Ovary (tissue), 10 donors: ENCODE measurements at places on chromosomes 6 and 20. TPM values are rescaled to one million over a fixed set of nuclear protein-coding genes. Genes with fewer than 3 reads are reported as not detected.
A peak's percentile ranks its signal among the peaks of the same experiment; 100 is the strongest.

DNA sequence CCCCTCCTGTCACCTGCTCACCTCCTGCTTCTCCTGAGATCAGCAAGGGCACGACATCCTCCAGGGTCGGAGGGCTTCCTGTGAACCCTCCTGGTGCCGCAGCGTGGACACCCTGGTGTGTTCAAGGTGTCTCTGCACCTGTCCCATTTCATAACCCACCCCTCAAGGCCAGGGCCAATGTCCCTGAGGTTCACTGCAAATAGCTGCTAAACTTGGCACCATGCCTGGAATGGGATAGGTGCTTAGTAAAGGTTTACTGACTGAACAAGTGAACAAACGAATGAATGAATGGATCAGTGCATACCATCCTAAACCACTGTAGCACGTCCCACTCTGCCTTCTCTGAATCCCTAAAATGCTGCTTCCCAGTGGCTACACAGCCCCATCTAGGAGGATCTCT lies 35.0 kb downstream of the SIRPA start:
- H3K36me3 ChIP-seq = no peaks in the 10 kb centered on the region
- no peaks in the 10 kb centered on the region for H3K27me3 ChIP-seq
- H3K27ac ChIP-seq = no peak overlapping the region
- no peak for DNase-seq
- H3K4me1 ChIP-seq = peaks cover 4% of the 10 kb centered on the region
- H3K4me3 ChIP-seq = no peak overlapping the region

- no peaks in the 10 kb centered on the region for H3K27me3 ChIP-seq
- H3K4me3 ChIP-seq = no peak overlapping the region
- peaks cover 2% of the 10 kb centered on the region for H3K4me1 ChIP-seq
- H3K27ac ChIP-seq = no peak overlapping the region
- H3K36me3 ChIP-seq = no peaks in the 10 kb centered on the region
Observed at GRCh38 chr6:154353626-154354025, 3.0 kb downstream of the IPCEF1 start.

DNA sequence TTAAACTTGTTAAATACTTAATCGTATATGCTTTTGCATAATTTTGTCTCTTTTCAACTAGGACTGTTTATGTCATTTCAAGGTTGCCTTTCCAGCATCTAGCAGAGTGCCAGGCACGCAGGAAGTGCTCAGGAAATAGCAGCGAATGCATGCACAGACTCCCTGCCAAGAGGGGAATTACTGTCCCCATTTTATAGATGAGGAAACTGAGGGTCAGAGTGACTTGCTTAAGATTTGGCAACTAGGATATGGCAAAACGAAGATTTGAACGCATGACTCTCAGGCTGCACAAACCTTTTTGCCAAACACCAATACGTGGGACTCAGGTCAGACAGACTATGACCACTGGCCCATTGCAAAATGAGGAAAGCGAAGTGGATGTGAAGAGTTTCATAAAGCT lies 22.5 kb downstream of the EYA2 start:
- no peak overlapping the region for H3K4me3 ChIP-seq
- DNase-seq = no peak
- no peaks in the 10 kb centered on the region for H3K4me1 ChIP-seq
- no peaks in the 10 kb centered on the region for H3K36me3 ChIP-seq
- no peaks in the 10 kb centered on the region for H3K27me3 ChIP-seq

RUNX2 gene
- 3.3 TPM for total RNA-seq

- peaks cover 8% of the 10 kb centered on the region for H3K4me1 ChIP-seq
- H3K4me3 ChIP-seq = no peak overlapping the region
- H3K36me3 ChIP-seq = no peaks in the 10 kb centered on the region
- no peak for DNase-seq
- H3K27ac ChIP-seq = no peak overlapping the region
Observed at GRCh38 chr6:160038479-160038878, 69.6 kb downstream of the IGF2R start.

DNA sequence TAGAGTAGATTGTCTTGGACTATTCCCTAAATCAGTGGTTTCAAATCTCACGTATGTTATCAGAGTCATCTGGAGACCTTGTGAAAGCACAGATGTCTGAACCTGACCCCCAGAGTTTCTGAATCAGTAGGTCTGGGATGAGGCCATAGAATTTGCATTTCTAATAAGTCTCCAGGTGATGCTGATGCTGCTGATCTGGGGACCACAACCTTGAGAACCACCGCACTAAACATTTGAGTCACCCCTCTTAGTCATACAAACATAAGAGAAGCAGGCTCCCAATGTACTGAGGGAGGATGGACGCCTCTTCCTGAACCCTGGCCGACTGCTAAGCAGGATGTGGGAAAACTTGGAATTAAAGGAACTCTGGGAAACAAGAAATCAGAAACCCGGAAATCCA lies 187.8 kb upstream of the PRDM1 start:
- DNase-seq = no peak
- H3K27me3 ChIP-seq = no peaks in the 10 kb centered on the region
- no peak overlapping the region for H3K4me3 ChIP-seq
- H3K27ac ChIP-seq = no peak overlapping the region
- peaks cover 13% of the 10 kb centered on the region for H3K4me1 ChIP-seq

DNA sequence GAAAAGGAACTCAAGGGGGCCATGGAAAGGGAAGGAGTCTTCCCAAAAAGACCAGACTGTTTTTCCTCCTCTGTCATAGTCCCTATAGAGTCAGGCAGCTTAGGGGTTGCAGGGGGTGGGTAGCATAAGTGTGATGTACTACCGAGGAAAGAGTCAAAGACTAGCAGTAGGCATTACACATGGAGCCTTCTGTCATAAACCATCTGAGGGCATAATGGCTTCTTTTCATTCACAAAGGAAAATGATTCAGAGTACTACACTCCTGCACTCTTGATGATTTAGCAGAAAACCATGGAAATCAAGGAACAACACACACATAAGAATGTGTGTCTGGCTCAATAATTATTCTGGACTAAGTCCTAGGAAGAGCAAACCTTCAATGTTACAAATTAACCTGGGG lies 14.9 kb downstream of the PLN start:
- H3K27ac ChIP-seq = no peak overlapping the region
- no peak for DNase-seq
- H3K4me1 ChIP-seq = peaks cover 1% of the 10 kb centered on the region
- no peaks in the 10 kb centered on the region for H3K27me3 ChIP-seq

GRCh38 chr6:27096834-27097511 lies 150.5 kb upstream of the PRSS16 start:
- peak overlapping the region; percentile 15 for H3K4me3 ChIP-seq
- no peak overlapping the region for H3K27ac ChIP-seq
- H3K36me3 ChIP-seq = no peaks in the 10 kb centered on the region
- no peaks in the 10 kb centered on the region for H3K27me3 ChIP-seq

- no peaks in the 10 kb centered on the region for H3K4me1 ChIP-seq
- no peaks in the 10 kb centered on the region for H3K36me3 ChIP-seq
- H3K27me3 ChIP-seq = no peaks in the 10 kb centered on the region
Observed at GRCh38 chr6:2744209-2744771, 6.4 kb downstream of the MYLK4 start.

GRCh38 chr6:73768558-73768957 lies 72.6 kb downstream of the CD109 start:
- no peak for DNase-seq
- no peaks in the 10 kb centered on the region for H3K27me3 ChIP-seq
- H3K4me3 ChIP-seq = no peak overlapping the region
- no peak overlapping the region for H3K27ac ChIP-seq
- no peaks in the 10 kb centered on the region for H3K36me3 ChIP-seq

- no peak overlapping the region for H3K27ac ChIP-seq
- DNase-seq = no peak
- no peaks in the 10 kb centered on the region for H3K4me1 ChIP-seq
Observed at GRCh38 chr6:40877362-40877761, 161.7 kb downstream of the UNC5CL start.

DNA sequence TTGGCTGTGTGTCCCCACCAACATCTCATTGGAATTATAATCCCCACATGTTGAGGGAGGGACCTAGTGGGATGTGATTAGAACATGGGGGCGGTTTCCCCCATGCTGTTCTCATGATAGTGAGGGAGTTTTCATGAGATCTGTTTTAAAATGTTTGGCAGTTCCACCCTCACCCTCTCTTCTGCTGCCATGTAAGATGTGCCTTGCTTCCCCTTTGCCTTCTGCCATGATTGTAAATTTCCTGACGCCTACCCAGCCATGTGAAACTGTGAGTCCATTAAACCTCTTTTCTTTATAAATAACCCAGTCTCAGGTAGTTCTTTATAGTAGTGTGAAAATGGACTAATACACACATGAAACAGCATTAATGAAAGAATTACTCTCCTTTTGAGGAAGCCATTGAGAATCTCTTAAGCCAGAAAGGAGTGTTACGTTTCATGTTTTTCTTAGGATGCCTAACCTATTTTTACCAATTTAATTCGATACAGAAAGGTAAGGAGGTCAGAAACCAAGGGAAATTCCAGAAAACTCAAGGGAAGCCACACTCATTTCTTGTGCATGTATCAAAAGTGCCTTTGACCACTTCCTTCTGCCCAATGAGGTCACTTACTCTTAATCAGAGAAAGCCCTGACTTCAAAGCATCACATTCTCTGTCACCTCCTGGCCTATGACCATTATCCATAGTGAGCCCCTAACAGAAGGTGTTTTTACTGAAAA lies 24.7 kb upstream of the HINT3 start:
- H3K27me3 ChIP-seq = no peaks in the 10 kb centered on the region
- no peak for DNase-seq
- H3K36me3 ChIP-seq = no peaks in the 10 kb centered on the region
- no peaks in the 10 kb centered on the region for H3K4me1 ChIP-seq
- H3K27ac ChIP-seq = no peak overlapping the region

GRCh38 chr6:71248306-71248765 lies 40.3 kb upstream of the OGFRL1 start:
- no peak overlapping the region for H3K4me3 ChIP-seq
- DNase-seq = no peak
- no peaks in the 10 kb centered on the region for H3K36me3 ChIP-seq
- no peak overlapping the region for H3K27ac ChIP-seq
- H3K27me3 ChIP-seq = no peaks in the 10 kb centered on the region

- no peak for DNase-seq
- no peaks in the 10 kb centered on the region for H3K4me1 ChIP-seq
- H3K4me3 ChIP-seq = no peak overlapping the region
- no peaks in the 10 kb centered on the region for H3K27me3 ChIP-seq
- no peak overlapping the region for H3K27ac ChIP-seq
Observed at GRCh38 chr6:142913511-142914047, 31.4 kb downstream of the HIVEP2 start.

DNA sequence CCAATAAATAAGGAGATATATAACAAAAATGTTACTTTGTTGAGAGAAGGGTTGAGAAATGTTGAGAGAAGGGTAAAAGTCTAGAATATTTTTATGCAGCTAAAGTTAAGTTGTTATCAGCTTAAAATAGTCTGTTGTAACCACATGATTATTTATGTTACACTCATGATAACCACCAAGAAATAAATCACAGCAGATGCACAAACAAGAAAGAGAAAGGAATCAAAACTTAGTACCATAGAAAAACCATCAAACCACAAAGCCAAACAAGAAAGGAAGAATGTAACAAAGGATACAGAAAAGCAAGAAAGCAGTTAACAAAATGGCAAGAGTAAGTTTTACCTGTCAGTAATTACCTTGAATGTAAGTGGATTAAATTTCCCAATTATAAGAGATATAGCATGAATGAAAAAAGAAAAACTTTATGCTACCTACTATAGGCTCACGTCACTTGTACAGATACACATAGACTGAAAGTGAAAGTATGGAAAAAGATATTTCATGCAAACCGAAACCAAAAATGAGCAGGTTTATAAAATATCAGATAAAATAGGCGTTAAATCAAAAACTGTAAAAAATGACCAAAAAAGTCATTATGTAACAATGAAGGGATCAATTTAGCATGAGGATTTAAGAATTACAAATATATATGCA lies 93.6 kb downstream of the STXBP5 start:
- no peak overlapping the region for H3K27ac ChIP-seq
- H3K27me3 ChIP-seq = no peaks in the 10 kb centered on the region
- DNase-seq = no peak
- no peak overlapping the region for H3K4me3 ChIP-seq
- H3K36me3 ChIP-seq = no peaks in the 10 kb centered on the region
- H3K4me1 ChIP-seq = no peaks in the 10 kb centered on the region

DNA sequence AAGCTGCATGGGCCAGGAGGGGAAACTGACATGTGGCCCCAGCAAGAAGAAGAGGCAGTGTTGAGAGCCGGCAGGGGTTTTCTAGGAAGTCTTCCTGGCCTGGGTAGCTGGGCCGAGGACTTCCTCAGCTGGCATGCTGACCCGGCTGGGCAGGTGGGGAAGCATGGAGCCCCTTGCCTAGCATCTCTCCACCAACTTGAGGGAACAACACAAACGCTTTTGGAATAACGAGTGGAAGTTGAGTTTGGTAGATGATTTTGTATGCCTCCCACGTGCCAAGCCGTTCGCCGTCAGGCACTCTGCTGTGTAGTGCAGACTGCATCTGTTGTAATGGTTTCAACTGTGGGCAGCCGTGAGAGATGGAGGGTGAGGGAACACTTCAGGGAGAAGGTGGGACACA lies 7.3 kb downstream of the TMEM181 start:
- H3K36me3 ChIP-seq = no peaks in the 10 kb centered on the region
- H3K4me1 ChIP-seq = no peaks in the 10 kb centered on the region
- DNase-seq = no peak
- H3K4me3 ChIP-seq = no peak overlapping the region
- no peak overlapping the region for H3K27ac ChIP-seq
- H3K27me3 ChIP-seq = no peaks in the 10 kb centered on the region

DNA sequence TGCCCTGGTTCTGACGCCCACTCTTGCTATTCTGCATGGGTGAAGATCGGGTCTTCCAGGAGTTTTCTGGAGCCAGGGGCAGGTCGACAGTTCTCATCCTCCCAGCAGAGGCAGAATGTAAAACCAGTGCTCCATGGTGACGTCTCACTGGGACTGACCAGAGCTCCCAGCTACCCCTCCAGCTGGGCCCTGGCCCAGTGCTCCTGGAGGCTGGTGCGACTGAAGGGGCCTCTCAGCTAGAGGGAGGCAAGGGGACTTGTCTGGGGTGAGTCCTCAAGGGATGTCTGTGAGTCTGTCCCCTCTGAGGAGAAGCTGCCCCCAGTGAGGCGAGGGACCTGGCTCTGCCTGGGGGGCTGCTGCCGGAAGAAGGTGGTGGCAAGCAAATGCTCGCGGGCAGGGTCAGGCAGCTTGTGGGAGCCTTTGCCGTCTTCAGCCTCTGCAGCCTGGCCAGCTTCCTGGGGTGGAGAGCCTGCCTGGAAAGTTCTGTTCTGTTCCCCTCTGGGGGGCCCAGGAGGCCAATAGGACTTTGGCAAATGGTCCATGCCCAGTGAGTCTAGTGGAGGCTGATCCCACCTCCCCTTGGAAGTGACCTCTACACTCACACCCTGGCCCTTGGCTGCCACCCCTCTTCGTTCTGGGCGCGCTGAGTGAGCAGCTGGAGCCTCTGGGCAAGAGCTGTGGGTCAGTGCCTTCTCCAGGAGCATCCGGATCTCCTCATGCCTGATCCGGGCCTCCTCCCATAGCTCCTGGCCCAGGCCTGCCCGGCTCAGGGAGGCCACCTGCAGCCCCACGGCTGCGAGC lies 47.5 kb downstream of the KIAA1755 start:
- no peaks in the 10 kb centered on the region for H3K36me3 ChIP-seq
- DNase-seq = no peak
- peaks cover 2% of the 10 kb centered on the region for H3K4me1 ChIP-seq
- no peaks in the 10 kb centered on the region for H3K27me3 ChIP-seq

SCRT2 gene
- total RNA-seq = not detected
